Head of caudate nucleus (tissue), 42 donors: ENCODE measurements at places on chromosomes 3 and 15.

DNA sequence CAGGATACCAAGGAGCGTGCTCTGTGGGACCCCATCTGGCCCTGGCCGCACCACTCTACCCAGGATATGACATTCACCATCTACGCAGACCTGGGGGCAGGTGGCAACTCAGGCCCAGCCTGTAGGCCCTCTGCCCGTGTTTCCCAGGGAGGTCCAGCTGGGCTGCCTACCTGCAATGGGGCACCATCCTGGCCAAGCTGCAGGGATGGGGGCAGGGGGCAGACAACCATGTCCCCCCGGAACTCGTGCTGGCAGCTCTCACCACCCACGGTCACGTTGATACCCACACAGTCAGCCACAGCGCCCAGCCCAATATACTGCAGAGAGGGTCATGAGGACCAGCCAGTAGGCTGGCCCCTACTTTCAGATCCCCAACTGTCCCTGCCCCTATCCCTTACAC is 7.9 kb downstream of the MST1R start:
- no peak for DNase-seq

- DNase-seq, result no peak
These were observed 10.2 kb upstream of the HHATL start for GRCh38 chr3:42712688-42713372.

DNA sequence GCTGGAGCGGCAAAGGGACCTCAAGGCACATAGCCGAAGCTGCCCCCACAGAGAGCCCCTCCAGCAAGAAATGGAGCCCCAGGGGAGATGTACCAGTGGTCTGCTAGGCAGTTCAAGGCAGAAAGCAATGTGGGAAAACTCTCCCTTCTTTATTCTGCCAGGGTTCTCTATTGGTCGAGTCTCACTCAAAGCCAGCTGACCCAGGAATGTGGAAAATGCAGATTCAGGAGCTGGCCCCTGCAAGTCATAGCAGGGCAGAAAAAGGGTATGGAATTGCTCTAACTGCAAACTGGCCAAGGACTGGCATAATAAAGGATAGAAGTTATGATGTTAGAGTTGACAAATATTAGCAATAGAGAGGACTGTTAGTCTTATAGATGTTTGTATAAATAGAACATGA is 4.0 kb upstream of the TOPAZ1 start:
- no peak for DNase-seq

- DNase-seq, result no peak
These were observed 186.2 kb upstream of the CADPS start for GRCh38 chr3:63061449-63061848.

DNA sequence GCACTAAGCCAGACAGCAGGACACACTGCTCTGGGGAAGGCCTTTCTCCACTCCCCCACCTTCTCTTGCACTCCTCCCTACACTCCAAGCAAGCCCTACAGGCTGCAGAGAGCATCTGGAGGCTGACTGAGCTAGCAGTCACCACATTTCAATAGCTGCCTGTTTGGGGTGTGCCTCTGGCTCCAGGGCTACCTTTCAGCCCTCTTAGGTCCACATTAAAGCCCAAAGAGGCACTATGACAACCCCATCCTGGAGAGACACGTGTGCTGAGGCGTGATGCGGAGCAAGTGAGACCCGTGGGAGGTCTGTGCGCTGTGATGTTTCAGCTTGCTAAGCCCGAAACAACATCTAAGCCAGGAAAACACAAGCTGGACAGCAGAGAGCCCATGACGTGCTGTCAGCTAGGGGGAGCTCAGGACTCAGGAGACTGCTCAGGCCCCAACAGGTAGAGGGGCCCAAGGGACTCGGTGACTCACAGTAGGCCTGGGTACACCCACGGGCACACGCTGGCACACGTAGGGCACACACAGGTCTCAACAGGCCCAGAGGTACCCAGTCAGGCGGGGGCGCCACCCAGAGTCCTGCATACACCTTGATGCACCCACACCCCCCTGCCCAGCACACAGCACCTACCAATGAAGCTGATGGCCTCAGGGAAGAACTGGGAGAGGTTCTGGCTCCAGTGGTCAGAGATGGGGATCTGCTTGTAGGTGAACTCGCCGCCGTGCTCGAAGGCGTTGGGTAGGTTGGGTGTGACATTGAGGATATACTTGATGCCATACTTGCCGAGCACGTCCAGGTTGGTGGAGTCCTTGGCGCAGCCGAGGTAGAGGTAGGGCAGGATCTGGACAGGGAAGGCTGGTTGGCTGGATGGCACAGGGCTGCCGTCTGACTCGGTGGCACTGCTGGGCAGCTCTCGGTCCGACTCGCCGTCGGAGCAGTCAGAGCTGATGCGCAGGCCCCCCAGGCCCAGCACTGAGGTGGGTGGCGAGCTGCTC is 2.8 kb downstream of the DUSP7 start:
- no peak for DNase-seq

- no peak for DNase-seq
These were observed 50.1 kb downstream of the C3orf20 start for GRCh38 chr3:14725013-14725412.

DNA sequence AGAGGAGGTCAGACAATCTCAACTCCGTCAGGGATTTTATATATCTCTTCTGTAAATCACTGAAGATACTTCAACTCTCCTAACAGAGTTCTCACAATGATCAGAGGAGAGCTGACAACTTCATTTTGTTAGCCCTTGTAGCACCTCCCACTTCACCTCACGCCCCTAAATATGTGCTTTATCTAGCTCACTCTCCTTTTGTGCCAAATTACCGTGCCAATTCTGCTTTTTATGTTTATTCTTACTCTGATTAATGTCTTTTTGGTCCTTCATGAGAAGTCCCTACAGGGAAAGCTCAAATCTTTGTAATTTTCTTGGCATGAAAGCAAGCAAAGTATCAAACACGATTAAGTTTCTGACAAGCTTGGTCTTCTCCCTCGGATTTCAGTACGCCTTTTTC is 636.1 kb upstream of the NAALADL2 start:
- DNase-seq, result no peak

GRCh38 chr15:61869656-61870055 is 190.6 kb downstream of the VPS13C start:
- DNase-seq, result no peak

GRCh38 chr3:33420966-33421365 is 19.2 kb downstream of the UBP1 start:
- no peak for DNase-seq

- no peak for DNase-seq
These were observed 56.5 kb upstream of the SELENOK start for GRCh38 chr3:53948174-53948573.

DNA sequence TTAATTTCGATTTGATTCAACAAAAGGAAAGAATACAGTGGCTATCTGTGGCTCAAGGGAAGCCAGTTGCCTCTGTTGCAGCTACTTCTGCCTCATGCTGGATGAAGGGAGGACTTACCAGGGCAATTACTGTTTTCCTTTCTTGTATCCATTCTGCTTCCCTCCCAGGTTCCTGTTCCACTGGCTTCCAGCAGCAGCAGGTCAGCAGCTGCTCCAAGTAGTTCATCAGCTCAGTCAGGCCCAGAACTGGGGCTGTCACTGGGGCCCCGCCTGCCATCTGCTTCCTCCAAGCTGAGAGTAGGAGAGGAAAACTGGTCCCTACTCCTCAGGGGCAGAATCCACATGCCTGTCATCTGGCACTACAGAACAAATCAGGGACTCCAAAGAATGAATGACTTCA is 48.6 kb upstream of the ULK4 start:
- no peak for DNase-seq

GRCh38 chr3:23754215-23754614 is 51.5 kb upstream of the UBE2E1 start:
- no peak for DNase-seq

DNA sequence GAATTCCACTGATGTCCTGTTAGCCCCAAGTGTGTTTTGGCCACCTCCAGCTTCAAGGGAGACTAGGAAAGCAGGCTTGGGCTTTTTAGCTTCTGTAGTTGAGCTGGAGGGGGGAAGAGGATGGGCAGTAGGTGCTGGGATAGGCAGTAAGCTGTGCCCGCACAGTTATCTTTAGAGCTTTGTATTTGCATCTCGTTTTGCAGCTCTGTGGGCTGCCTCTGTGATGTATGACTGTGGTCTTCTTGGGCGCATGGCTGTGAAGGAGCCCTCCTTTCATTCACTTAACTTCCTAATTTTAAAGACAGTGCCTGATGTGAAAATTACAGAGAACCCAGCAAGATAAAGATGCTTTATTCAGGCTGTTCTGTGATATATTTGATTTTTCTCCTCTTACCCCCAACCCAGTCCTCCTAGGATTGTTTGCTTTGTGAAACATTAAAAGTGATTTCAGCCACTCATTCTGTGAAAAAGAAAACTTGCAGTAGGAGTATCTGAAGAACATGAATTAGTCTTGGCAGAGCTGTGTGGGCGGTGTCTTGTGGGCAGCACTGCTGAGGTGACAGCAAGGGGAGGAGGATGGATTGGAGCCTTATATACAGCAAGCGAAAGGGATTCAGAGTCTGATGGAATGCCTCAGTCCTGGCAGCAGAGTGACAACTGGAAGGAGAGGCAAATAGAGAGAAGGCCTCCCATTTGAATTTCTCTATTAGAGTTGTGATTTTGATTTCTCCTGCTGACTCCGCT is 74.3 kb downstream of the LARS2 start:
- peak; percentile 94 for DNase-seq
